Stimulated activated CD8-positive, alpha-beta memory T cell treated with anti-CD3 and anti-CD28 coated beads, Interleukin-4, amount 100 ng/mL, for 1 hour (primary cell): ENCODE measurements at places on chromosomes 5 and 9.

DNA sequence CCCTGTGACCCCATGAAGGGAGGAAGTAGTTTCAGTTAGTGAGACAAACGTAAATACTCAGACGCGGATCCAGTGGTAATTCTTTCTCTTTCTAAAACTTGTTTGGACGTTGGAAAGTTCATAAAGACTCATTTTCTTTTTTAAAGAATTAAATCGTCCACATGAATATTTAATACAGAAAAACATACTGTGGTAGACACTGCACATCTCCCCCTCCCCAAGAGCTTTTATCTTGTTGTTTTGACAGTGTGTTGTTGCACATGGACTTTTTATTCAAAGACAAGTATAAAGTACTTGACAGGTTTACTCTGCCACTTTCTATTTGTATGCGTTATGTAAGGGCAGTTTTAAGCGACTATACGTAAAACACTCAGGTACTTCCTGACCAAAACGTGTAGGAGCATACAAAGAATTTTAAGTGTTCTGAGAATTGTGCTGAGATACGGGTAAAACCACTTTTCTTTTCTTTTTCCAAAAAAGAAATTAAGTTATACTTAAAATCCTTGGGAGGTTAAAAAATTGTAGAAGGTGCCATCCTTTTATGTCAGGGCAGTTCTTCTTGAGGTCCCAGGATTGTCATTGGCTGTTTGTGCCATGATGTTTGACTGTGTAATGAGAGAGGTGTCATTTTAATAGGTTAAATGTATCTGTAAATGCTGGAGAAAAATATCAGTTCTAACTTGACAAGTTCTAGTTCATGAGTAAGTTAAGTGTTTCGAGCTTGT lies 1.3 kb downstream of the NIPBL start:
- no peak for DNase-seq

GRCh38 chr5:33715661-33716060 lies 176.1 kb downstream of the ADAMTS12 start:
- DNase-seq = no peak

GRCh38 chr5:95080030-95080429 lies 204.9 kb downstream of the MCTP1 start:
- no peak for DNase-seq

DNA sequence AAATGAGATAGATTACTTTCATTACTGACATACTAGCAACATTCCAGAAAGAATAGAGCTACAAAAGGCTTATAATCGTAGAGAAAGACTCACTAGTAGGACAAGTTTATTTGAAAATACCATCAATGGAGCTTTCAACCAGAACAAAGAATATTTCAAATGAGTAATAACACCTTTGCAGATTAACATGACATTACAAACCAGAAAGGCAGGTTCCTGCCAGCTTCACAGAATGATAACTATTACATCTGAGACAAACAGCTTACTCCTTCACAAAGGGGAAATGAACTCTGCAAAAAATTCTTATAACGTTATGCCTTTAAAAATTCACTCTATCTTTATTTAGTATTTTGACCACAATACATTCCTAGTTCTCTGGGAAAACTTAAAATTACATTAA lies 103.1 kb downstream of the EPB41L4A start:
- DNase-seq = no peak

DNA sequence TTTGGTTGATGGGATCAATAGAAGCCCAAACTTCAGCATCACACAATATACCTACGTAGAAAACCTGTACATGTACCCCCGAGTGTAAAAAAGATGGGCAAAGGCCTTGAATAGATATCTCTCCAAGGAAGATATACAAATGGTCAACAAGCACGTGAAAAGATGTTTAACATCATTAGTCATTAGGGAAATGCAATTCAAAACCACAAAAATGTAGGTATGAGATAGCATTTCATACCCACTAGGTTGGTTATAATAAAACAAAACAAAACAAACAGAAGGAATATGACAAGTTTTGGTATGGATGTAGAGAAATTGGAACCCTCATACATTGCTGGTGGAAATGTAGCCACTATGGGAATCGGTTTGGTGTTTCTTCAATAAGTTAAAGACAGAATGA lies 33.1 kb upstream of the PPARGC1B start:
- DNase-seq = no peak
